ENCODE measurements at places on chromosomes 11 and 22.

- no peak for DNase-seq
Observed at GRCh38 chr11:129119036-129119435, 73.1 kb downstream of the ARHGAP32 start.

GRCh38 chr11:45885274-45885920 is at the start of gene MAPK8IP1:
MAPK8IP1 (plus strand) TSS chr11:45885651; CDS start chr11:45885821, 170 bp downstream.
- DNase-seq, result no peak

DNA sequence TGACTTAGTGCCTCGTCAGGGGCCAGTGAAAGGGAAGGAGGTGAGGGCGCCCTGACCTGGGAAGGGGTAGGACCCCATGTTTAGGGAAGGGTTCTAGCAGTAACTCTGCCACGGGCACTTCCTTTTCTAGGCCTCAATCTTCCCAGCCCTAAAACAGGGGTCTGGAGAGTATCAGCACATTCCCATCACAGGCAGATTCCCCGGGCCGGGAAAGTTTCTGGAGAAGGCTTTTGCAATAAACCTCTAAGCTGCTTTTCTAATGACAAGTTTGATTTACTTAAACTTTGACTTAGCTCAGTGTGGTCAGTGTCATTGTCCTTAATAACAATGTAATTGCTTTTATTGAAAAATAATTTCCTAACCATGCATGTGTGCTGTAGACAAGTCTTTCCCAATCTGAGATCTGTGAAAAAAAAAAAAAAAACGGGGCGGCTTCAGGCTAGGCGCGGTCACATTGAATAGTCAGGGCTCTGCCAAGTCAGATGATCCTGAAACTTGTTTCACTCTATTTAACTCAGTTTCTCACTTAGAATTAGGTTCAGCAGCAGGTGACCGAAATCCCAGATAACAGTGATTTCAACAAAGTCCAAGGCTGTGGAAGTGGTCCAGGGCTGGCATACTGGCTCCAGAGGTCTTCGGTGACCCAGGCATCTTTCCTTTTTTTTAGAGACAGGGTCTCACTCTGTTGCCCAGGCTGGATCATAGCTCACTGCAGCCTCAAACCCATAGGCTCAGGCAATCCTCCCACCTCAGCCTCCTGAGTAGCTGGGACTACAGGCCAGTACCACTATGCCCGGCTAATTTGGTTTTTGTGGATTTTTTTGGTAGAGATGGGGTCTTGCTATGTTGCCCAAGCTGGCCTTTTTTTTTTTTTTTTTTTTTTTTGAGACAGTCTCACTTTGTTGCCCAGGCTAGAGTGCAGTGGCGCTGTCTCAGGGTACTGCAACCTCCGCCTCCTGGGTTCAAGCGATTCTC is 19.5 kb upstream of the TAB1 start:
- DNase-seq, result no peak

DNA sequence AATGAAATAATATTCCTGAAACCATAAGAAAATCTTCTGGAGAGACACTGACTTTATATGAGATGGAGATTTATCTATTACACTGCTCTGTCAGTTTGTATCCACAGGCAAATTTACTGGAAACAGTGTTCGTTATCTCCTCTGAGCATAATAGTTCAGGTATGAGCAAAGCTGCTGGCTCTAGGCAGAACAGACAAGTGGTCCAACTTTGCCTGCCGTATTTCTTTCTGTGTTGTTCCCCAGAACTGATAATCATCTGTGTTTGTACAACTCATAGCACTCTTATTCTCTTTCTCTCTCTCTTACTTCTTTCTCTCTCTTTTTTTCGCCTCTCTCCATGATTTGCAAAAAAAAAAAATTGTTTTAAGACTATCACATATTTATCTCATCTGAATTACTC is 623.8 kb upstream of the CHORDC1 start:
- no peak for DNase-seq
